Stomach (tissue), 19 donors: ENCODE measurements at places on chromosomes 3 and 15. TPM values are rescaled to one million over a fixed set of nuclear protein-coding genes. Genes with fewer than 3 reads are reported as not detected.

The ZNF660 gene
- total RNA-seq: 12.5 TPM

The CCDC39 gene
- total RNA-seq: not detected

The TMEM40 gene
- total RNA-seq: not detected

The CFAP44 gene
- 25.7 TPM for total RNA-seq

GRCh38 chr15:40854161-40854560 is 10.3 kb downstream of the SPINT1 start:
- H3K27me3 ChIP-seq: no peaks in the 10 kb centered on the region
- peaks cover 11% of the 10 kb centered on the region for H3K4me1 ChIP-seq
- no peak for DNase-seq
- no peak overlapping the region for H3K4me3 ChIP-seq
